ENCODE measurements at places on chromosomes 2 and 18.

- no peak for DNase-seq
Measured at GRCh38 chr2:121387591-121388325, 102.8 kb upstream of the TFCP2L1 start.

GRCh38 chr2:173099804-173100203, 24.2 kb downstream of the MAP3K20 start:
- no peak for DNase-seq

GRCh38 chr18:73283032-73283431, 415.2 kb upstream of the NETO1 start:
- no peak for DNase-seq

DNA sequence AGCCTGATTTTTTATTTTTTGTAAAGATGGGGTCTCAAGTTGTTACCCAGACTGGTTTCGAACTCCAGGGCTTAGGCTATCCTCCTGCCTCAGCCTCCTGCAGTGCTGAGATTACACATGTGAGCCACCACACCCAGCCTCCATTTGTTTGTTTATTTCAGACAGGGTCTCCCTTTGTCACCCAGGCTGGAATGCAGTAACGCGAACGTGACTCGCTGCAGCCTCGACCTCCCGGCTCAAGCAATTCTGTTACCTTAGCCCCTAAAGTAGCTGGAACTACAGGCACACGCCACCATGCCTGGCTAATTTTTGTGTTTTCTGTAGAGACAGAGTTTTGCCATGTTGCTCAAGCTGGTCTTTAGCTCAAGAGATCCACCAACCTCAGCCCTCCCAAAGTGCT, 27.2 kb downstream of the UBXN4 start:
- DNase-seq = no peak

DNA sequence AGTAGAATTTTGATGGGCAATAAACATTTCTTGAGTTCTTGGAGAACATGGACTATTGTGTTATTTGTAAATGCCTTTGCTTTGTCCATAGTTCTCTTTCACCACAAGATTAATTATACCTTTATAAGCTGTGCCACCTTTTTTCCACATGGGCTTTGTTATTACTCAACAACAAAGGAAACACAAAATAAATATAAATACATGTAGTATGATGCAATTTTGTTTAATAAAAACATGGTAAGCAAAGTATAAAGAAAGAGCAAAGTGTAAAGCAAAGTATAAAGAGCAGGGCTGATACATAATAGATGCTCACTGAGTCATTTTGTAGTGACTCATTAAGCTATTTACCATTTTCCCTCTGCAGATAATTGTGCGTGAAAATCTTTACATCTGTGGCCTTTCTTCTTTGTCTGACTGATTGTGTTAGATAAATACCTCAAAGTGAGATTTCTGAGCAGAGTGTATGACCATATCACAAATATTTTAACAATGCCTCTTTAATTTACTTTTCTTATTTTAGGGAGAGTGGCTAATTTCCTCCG, 80.9 kb downstream of the CERS6 start:
- DNase-seq = no peak

GRCh38 chr2:97736608-97737330, 23.4 kb downstream of the ZAP70 start:
- DNase-seq = no peak

GRCh38 chr2:195343942-195344530, 313.0 kb upstream of the SLC39A10 start:
- DNase-seq = no peak

GRCh38 chr2:164843346-164843911, 1.8 kb upstream of the COBLL1 start:
- DNase-seq = no peak

DNA sequence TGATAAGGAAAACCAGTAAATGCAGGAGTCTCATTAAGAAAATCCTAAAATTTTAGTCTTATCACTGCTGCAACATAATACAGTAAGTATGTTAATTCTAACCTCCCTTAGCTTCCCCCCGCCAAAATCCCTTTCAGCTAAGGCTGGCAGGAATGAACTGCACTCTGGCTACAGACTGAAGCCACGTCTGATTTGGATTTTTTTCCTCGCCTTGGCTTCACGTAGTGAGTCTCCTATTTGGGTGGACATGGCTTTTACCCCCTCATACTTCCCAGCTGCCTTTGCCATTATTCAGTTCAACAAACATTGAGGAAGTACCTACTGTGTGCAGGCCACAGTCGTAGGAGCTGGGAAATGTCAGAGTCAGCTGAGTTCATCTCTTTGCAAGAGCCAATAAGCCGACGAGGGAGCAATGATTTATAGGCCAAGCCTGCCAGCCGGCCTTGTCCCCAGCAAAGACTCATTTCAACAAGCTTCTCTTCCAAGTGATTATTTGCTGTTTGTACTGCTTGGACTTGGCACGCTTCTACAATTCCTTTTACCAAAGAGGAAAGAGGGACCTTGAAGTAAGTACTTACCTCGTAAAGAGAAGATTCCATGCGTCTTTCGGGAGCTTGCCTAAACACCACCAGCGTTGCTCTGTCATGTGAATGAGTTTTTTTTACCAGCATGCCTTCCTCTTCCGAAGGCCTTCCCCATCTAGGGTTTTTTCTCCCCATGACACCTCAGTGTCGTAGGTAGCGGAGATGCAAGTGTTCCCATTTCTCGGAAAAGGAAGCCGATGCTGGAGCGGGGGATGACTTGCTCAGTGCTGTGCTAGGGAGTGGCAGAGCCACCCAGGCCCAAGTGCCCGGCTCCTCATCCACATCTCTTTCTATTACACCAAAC, 138.6 kb downstream of the KLHL29 start:
- no peak for DNase-seq

- no peak for DNase-seq
Measured at GRCh38 chr2:44952143-44952805, 10.8 kb downstream of the SIX3 start.

DNA sequence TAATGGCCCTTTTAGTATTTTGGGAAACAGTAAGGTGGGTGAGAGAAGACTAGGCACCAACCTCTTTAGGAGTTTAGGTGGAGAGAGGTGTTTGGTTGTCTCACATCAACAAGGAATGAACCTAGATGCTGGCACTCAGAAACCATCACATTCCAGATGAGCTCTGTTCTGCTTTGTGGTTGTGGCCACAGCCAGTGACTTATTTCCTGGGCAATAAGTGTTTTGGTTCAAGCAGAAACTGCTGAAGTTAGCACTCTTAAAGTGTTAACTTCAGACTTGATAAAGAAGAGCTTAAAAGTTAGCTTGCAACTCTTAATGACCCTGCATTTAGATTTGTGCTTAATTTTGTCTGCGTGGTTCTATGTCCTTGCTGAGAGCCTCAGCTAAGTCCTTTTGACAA, 929.2 kb downstream of the SLC4A3 start:
- DNase-seq = no peak

GRCh38 chr18:23279931-23280330, 144.6 kb downstream of the CABLES1 start:
- DNase-seq = no peak

GRCh38 chr2:129753261-129753660, 226.2 kb upstream of the RAB6C start:
- DNase-seq = no peak

- DNase-seq = no peak
Measured at GRCh38 chr2:88036182-88036581, 19.4 kb downstream of the KRCC1 start.

- DNase-seq = no peak
Measured at GRCh38 chr2:168215813-168216212, 31.6 kb downstream of the STK39 start.

GRCh38 chr2:190649035-190649797, at the start of gene NAB1:
Gene NAB1 (plus strand): TSS chr2:190649083. CDS start chr2:190659177, 10,094 bp downstream.
- DNase-seq = peak; percentile 48

- no peak for DNase-seq
Measured at GRCh38 chr2:11618708-11619062, 51.3 kb downstream of the NTSR2 start.

DNA sequence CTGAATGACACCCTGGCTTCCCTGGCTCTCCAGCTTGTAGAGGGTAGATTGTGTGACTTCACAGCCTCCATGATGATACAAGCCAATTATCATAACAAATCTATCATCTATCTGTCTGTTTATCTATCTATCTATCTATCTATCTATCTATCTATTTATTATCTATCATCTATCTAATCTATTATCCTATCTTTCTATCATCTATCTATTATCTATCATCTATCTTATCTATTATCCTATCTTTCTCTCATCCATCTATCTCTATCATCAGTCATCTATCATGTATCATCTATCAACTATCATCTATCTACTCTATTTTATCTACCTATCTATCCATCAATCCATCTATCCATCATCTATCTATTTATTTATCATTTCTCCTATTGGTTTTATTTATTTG, 361.8 kb downstream of the RNF144A start:
- no peak for DNase-seq

DNA sequence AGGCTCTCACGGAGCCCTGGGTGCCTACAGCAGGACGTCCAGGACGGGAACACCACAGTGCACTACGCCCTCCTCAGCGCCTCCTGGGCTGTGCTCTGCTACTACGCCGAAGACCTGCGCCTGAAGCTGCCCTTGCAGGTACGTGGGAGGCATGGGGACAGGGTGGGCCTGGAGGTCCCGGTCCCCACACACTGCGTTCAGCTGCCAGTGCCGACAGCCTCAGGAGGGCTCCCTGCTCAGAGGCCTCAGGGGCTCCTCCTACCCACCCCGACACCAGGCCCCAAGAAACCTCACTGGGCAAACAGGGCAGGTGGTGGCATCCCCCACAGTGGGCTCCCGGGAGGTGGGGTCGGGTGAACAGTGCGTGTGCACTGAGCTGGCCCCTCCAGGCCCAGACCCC, 10.8 kb downstream of the ANO7 start:
- no peak for DNase-seq

DNA sequence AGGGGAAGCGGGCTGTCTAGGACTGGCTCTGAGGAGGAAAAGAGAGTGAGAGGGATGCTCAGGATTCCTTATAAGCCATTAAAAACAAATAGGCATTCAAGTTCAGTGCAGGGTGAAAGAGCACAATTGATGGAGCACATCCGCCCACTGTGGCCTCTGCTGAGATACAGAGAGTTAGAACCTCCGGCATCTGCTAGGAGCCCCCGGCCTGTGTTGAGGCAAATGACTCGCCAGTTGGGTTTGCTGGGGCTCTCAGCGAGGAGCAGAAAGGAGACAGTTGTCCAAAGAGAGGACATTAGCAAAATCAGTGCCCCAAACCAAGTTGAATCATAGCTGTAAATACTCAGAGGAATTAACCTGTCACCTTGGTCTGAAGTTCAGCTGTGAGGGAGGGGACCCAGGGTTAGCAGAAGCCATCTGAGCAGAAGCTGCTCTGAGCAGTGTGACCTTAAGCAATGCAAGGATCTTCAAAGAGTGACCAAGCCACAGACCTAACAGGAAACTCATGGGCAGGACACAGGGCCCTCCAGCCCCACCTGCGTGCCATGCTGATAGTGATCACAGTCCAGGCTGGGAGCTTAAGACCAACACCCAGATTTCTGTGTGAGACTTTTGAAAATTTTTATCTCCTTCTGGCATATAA, 23.3 kb upstream of the IL18RAP start:
- DNase-seq = no peak

DNA sequence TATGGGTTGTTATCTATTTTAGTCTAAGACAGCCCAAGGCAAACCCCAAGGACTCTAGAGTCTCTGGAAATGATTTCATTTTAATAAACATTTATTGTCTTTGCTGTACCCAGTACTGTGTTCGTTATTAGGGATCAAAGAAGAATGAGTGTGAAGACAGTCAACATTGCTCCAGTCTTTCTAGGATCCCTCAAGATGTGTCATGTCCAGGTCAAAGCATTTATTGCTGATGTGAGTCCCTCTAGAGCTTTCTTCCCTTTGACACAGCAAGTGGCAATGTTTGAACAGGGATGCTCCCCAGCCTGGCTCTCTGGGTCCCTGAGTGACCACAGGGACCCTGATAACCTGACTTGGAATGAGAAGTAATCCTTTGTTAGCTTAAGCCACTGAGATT, 123.1 kb upstream of the STK17B start:
- no peak for DNase-seq

DNA sequence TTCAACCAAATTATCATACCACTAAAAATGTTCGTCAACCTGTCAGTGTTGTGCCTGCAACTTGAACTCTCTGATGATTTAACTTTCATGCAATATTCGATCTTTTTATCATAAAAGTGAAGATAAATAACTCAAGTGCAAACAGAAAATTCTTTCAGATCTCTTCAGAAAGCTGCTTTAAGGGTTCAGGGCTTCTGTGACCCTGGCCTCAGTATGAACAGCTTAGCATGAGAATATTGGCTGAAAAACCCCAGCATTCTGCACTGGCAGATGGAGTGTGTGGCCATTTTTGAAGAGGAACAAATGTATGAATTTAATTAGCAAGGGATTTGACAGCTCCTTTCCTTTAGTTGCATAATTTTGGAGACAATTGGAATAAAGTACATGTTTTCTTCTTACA, 851.4 kb upstream of the SOX11 start:
- DNase-seq = no peak

GRCh38 chr2:239921843-239922242, 103.3 kb downstream of the NDUFA10 start:
- DNase-seq = no peak

- DNase-seq = no peak
Measured at GRCh38 chr2:23599667-23600066, 214.7 kb downstream of the KLHL29 start.

DNA sequence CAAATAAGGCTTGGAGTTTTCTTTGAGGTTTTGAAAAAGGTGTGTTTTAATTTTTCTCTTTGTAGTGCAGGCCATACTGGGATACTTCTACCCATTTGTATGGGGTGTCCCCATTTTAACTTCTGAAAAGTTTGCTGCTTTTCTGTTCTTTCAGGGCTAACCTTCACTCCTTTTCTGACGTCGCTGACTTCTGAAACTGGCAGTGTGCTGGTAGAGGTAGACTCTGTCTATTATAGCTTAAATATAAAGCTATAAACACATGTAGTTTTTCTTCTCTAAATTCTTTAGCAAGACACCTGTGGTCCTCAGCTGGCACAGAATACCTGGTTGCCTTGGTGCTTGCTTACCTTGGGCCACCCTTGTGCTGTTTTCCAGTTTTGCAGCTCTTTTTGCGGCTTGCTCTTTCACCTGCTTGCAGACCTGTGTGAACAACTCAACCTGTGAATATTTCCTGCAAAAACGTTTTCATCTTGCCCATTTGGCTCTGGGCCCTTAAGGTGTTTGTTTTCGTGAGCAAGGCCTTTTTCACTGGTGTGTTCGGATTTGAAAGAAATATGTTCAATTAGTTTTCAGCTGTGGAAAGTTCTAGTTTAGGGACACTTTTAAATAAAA, 42.2 kb downstream of the PHLPP1 start:
- DNase-seq = no peak

GRCh38 chr2:10278029-10278762, 24.5 kb upstream of the HPCAL1 start:
- DNase-seq = no peak

GRCh38 chr18:63126134-63127069, 193.2 kb downstream of the BCL2 start:
- no peak for DNase-seq

- DNase-seq = no peak
Measured at GRCh38 chr2:21220930-21221329, 97.2 kb downstream of the TDRD15 start.

DNA sequence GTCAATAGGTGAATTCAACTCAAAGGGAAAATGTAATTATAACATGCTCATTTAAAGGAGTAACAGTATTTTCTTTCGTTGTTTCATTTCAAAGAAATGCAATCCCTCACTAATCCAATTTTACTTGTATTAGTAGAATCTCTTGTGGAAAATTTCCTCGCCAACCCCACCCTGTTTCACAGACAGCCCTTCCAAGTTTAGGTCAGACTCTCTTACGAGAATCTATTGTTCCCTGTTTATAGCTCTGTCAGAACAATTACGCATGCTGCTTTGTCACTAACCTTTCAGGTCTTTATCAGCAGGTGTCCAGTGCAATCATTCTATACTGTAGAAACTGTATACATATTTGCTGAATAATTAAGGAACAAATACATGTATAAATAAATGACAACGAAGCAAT, 657.8 kb upstream of the LINC00305 start:
- no peak for DNase-seq
